NCI-H1105 (cell line): ENCODE measurements at places on chromosomes 13 and 19.

DNA sequence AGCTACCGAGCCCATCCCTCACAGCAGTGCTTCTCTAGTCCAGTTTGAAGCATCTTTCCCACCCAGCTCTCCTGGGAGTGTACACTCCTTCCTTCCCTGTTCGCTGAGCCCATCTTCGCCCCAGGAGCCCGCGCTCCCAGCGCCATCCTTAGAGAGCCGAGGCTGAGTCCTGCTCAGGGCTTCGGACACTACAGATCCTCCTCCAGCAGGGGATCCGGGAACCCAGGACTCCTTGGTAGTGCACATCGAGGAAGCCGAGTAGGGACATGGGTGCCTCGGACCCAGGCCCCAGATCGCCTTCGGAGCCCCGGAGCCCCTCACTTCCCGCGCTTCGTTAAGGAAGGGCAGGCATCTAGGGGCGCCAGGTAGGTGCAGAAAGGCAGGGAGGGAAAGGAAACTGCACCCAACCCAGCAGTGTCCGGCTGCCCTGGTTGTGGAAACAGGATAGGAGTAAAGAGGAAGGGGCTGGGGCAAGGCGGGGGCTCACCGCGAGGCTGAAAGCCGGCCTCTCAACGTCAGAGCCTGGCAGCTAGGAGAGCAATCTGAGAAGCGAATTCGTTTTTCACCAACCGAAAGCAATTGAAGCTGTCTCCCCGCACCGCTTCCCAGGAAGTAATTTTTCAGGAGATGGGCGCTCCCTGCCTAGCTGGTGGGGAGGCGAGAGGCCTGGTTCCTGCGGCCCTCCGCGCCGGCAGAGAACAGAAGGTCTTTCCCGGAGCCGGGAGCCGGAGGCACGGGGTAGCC is 1.0 kb downstream of the PDX1 start:
- DNase-seq, result peak; percentile 8

- no peak for DNase-seq
Measured at GRCh38 chr13:98648141-98648540, 71.2 kb upstream of the STK24 start.

DNA sequence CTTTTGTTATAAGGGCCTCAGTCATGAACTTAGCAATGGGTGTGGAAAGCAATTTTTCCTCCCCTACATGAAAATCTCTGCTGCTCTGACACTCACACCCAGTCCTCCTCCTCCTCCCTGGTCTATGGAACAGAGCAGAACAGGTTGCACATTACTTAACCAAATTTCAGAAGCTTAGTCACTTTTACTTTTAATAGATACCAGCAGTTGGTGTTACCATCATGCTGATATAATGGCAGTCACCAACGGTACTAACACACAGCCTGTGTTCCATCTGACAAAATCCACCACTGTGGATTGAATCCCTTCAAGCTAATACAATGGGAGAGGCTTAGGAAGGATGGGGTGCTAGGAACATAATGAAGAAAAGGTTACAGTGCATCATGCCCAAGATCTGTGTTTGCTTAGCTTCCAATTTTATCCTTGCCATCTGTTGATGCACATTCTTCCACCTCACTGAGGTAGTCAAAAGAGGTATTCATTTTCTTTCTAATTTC is 9.8 kb downstream of the TPT1 start:
- no peak for DNase-seq

DNA sequence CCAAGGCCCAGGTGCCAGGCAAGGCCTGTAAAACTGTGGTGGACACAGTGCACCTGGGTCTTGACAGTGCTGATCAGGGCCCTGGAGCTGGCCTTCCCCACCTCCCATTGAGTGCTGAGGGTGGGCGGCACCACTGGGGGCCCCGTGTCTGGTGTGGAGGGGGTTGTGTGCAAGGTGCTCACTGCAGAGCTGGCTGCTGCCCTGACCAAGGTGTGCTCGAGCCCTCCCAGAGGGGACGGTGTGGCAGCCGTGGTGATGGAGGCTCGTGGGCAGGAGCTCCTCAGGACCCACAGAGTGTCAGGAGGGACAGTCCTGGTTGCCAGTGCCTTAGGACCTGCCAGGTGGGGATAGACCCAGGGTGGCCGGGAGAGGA is 23.0 kb downstream of the ATP4B start:
- no peak for DNase-seq

DNA sequence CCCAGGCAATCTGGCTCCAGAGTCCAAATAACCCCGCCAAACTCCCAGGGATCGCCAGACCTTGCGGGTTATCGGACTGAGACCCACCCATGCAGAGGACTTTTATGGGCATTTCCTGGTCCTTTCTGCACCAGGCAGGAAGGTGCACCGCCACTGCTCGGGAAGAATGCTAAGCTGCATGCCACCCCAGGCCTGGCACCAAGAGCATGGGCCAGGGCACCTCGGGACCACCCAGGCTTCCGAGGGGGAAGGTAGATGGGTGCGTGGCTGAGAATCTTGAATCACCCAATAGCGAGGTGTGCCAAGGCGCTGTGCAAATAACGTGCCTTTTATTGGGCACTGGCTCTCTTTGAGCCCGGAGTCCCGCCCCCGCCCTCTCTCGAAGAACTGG is 422 bp upstream of the ZNF575 start:
- peak; percentile 62 for DNase-seq

GRCh38 chr13:28751175-28751960 is 32.6 kb upstream of the SLC46A3 start:
- DNase-seq, result no peak

DNA sequence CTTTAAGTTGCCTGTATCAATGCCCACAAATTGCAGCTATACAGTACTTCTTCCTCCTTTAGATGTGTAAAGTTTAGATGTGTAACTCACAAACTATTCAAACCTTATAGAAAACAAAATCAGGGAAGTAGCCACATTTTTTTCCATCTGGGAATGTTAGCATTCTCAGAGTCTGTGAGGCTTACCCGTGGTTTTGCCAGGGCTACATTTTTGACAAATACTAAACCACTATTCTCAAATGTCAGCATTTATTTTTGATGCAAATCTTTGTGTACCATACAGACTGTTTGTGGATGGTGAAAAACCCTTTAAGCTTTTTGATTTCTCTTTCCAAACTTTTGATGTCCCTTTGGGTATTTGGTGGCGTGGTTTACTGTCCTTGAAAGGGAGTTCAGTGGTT is 216.4 kb downstream of the POSTN start:
- no peak for DNase-seq

DNA sequence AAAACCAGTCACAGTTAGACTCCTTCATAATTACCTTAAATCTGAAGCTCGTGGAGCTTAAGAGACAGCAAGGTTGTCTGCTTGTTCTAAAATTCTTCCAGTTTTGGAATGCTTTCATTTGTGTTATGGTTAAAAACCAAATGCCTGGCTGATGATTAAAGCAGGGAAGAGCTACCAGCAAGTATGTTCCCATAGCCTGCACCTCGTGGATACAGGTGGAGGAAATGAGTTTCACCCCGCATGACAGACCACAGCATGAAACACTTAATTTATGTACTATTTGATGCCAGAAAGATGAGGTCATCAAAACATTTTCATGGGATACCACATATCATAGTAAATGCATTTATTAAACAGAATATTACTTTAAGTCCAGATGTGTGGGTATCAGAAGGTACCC is 416 bp upstream of the DOCK9 start:
- DNase-seq, result no peak

GRCh38 chr19:9065457-9066014 is 21.3 kb upstream of the OR1M1 start:
- DNase-seq, result no peak

- DNase-seq, result no peak
Measured at GRCh38 chr19:54209058-54209810, 8.6 kb downstream of the RPS9 start.

DNA sequence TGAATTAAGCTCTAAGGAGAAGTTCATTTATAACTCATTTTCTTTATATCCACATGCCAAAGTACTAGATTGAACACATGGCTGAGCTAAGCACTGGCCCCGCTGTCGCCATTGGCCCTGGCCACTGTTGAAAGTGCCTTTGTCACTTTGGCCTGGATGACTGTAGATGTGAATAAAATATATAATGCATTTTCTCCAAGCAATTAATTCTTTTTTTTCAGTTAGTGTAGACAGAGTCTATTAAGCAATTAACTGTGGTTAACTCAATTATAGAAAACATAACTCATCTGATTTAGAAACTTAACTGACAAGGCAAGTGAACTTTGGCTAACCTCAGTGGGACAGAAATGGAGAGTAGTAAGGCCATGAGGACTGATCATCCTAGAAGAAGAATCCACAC is 965.6 kb downstream of the EFNB2 start:
- no peak for DNase-seq

DNA sequence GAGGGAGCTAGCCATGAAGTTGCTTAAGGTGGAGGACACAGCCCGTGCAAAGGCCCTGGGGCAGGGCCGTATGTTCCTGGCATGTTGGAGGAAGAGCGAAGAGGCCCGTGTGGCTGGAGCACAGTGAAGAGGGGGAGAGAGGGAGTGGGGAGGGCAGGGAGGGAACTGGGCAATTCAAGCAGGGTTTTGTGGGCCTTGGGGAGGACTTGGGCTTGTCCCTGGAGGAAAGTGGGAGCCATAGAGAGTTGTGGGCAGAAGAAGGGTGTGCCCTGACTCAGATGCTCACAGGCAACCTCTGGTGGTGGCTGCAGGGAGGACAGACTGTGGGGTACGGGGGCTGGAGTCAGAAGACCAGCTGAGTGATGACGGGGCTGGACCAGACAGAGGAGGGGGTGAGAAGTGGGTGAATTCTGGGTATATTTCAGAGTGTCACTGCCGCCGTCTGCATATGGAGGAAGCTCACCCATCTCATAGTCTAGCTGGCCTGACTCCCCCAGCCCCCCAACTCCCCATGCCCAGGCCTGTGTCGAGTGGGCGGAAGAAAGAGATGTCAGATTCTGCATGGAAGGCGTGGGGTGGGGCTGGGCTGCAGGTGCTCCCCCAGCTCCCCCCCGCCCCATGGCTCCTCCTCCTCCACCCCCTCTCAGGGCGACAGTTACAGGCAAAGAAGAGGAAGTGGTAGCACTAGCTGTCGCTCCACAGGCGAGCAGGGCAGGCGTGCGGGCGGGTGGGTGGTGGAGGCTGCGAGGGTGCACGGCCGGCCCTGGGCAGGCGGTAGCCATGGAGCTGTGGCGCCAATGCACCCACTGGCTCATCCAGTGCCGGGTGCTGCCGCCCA is at the start of gene VAV1:
Gene VAV1 (plus strand): TSS at position 681 of the 838 bp plus-strand sequence. CDS start 100 bp downstream, at position 781.
- no peak for DNase-seq

DNA sequence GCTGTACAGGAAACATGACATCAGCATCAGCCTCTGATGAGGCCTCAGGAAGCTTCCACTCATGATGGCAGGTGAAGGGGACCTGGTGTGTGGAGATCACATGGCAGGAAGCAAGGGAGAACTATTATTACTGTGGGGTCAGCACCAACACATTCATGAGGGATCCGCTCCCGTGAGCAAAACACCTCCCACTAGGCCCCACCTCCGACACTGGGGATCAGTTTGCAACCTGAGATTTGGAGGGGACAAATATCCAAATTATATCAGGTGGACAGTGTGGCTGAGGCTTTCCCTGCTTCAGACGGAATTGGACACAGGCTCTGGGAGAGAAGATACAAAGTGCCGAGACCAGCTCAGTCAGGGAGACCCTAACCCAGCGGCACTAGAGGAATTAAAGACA is 5.7 kb upstream of the ZNF792 start:
- no peak for DNase-seq

DNA sequence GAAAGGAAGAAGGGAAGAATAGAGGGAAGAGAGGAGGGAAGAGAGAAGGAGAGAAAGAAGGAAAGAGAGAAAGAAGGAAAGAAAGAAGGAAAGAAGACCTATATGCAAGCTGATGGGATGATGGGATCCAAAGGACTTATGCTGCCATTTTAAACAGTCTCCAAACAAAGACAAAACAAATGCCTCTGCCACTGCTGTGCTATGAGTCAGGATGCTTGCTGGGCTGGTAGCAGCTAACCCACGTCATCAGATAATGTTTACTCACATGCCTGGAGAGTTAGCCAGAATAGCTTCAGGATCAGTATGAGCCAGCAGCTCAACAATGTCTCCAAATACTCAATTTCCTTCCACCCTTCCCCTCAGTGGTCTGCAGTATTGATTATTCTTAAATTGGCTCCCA is 12.0 kb upstream of the ZNF274 start:
- DNase-seq, result no peak

DNA sequence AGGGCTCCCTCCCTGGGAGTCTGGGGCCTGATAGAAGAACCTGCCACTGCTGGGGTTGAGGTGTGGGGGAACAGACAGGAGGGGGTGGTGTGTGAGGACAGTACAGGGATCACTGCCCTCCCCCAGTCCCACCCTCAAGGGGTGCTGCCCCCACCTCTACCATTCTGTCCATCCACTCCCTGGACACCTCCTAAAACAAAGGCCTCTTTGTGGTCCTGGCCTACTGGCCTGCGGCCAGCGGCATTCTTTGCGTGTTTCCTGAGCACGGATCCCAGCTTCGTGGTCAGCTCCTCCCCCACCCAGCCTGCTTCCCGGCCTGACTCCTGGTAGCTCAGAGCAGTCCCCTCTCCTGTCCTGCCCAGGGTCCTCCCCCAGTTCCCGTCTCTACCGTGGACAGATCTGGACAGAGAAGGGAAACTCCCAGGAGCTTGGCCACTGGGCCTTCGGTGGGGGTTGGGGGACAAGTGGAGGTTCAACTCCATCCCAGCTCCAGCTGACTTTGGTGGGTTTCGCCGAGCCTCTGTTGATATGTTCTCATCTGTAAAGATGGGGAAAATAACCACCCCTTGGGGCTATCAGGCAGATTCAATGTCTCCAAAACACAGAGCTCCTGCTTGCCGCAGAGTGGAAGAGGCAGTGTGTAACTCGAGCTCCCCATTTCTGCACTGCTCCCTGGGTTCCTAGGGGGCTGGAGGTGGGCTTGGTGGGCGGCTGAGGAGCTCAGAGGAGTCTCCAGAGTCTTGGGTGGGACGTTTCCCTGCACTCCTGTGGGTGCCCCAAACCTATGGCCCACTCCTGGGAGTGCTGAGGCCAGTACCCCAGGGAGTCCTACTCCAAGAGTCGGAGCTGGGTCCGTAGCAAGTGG is 48.7 kb downstream of the LYL1 start:
- DNase-seq, result no peak

- no peak for DNase-seq
Measured at GRCh38 chr19:56191115-56191514, 6.5 kb downstream of the ZSCAN5B start.

DNA sequence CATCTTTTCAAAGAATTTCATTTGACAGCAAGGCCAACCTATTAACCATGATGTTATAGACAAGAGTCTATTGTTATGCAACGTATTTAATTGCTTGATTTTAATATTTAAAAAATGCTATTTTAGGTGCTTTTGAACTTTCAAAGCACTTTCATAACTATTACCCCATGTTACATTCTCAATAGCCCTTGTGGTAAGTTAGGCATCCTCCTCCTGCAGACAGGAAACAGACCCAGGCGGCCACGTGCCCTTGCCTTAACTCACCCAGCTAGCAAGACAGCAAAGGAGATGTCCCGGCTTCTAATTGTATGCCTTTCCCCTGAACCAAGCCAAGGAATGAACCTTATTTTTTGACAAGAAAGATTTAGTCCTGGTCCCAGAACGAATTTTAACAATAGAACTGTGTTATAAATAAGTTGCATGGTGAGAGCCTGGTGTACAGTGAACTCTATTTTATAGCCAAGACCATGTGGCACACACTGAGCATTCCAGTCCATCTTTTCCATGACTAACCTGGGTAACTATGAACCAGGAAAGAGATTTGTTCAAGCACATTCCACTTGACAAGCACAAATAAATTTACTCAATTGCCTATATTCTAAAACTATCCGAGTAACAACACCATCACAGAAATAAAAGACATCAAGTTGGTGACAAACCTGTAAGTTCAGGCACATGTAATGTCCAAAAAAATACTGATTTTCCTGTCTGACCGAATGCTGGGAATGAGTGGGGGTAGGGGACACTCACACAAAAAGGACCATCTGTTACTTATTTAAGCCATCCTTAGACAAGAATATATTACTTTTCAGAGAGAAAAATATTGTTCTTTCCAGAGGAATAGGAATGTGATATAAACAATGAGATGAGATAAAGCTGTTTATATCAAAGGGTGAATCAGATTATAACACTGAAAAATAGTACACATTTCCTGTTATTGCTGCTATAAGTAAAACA is 163.0 kb downstream of the EFNB2 start:
- no peak for DNase-seq
